Vagina (tissue), 2 donors: ENCODE measurements at places on chromosomes 3 and 15. TPM values are rescaled to one million over a fixed set of nuclear protein-coding genes. Genes with fewer than 3 reads are reported as not detected.

GRCh38 chr3:176927706-176928581 lies 269.3 kb downstream of the TBL1XR1 start:
- DNase-seq = no peak

GRCh38 chr15:49306551-49306950 lies 116.5 kb upstream of the FGF7 start:
- DNase-seq = no peak

DNA sequence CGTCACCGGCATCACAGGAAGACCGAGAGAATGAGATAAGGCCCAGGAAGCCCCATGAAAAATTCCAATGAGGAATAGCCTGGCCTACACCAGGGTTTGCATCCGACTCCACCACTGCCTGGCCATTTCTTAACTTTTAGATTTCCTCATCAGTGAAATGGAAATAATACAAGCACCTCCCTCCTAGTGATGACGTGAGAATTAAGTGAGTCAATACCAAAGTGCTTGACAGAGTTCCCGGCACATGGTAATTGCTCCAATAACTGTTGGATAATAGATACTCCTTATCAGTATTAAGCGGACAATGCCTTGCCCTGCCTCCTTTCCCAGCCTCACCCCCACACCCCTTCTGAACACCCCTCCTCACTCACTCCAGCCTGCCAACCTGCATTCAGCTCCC lies 105.4 kb downstream of the TLE3 start:
- DNase-seq = no peak

GRCh38 chr15:65785151-65785550 lies 6.9 kb downstream of the DENND4A start:
- no peak for DNase-seq

DNA sequence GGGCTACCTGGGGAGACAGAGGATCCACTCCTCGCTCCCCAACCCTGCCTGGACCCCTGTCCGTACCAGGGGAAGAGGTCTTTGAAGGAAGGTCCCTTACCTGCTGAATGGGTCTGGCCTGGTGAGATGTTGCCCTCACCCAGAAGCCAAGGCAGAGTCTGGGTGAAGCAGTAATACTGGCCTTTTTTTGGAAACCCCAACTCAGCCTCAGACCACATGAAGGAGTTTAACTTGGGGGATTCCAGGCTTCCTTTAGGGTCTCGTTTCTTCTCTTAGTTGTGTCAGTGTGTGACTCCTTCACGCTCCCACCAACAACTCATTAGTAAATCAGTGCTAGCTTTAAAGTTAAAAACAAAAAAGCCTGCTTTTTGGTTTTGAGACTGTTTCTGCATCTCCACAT lies 45.6 kb downstream of the RTP1 start:
- DNase-seq = no peak

SPTSSB gene
- total RNA-seq = 2.9 TPM

- DNase-seq = peak; percentile 86
Observed at GRCh38 chr15:99409097-99409473, 156.7 kb upstream of the MEF2A start.

GRCh38 chr3:142027735-142028134 lies 121.6 kb downstream of the TFDP2 start:
- no peak for DNase-seq

LRRC15 gene
- total RNA-seq = not detected

NR2E3 gene
- 0.98 TPM for total RNA-seq

DNA sequence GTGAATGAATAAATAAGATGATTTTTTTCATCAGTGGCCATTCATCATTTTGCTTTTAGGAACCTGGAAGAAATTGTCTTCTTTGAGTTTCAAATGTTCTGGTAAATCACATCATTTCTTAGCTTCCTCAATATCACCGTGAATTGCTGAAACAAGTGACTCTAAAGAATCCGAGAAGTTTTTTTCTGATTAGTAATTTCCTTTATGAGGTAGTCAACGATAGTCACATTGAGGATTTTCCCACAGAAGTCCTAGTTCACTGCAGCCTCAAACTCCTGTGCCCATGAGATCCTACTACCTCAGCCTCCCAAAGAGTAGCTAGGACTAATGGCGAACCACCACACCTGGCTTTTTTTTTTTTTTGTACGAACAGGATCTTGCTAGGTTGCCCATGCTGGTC lies 3.6 kb upstream of the TMPRSS7 start:
- DNase-seq = no peak

- no peak for DNase-seq
Observed at GRCh38 chr3:98731720-98732285, 31.3 kb upstream of the ST3GAL6 start.

- peak; percentile 70 for DNase-seq
Observed at GRCh38 chr15:80970658-80971057, 19.0 kb downstream of the MESD start.

- no peak for DNase-seq
Observed at GRCh38 chr3:113185194-113185835, 26.0 kb upstream of the BOC start.

RAD18 gene
- total RNA-seq = 35.4 TPM

LRTM1 gene
- total RNA-seq = not detected

DNA sequence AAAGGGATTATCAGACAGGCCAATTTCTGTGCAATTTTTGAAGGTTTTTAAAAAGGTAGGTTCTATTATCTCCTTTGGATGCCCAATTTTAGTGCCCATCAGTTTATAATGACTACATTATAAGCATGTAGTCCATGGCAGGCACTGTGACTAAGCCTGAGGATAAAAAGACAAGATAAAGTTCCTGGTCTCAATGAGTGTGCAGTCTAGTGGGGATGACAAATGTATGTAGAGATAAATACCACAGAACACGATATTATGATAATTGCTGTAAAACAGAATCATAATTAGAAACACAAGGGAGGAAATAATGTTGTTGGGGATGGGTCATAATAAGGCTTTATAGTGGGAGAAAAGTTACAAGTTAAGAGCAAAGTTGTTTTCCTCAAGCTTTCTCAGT lies 163.1 kb downstream of the ZNF385D start:
- no peak for DNase-seq

- DNase-seq = no peak
Observed at GRCh38 chr3:146117406-146118285, 43.3 kb downstream of the PLOD2 start.

TRANK1 gene
- 17.7 TPM for total RNA-seq

DNA sequence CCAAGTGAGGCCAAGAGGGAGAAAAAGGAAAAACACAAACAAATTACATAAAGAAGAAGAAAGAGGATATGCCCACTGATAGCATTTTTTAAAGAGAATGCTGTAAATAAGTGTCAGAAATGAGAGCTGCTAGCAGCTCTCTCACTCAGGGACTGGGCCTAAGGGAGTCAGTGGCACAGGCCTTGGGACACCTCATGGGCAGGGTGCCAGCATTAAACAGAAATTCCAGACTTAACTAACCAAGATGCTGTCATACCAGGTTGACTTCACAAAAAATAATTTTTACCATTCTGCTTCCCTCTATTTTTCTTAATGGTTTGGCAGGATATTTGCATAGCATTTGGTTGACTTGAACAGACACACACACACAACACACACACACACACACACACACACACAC lies 92.3 kb upstream of the ADAMTSL3 start:
- no peak for DNase-seq

GRCh38 chr3:147427746-147428145 lies 18.6 kb downstream of the ZIC1 start:
- DNase-seq = no peak

- no peak for DNase-seq
Observed at GRCh38 chr3:170529346-170529745, 56.5 kb downstream of the SLC7A14 start.

DNA sequence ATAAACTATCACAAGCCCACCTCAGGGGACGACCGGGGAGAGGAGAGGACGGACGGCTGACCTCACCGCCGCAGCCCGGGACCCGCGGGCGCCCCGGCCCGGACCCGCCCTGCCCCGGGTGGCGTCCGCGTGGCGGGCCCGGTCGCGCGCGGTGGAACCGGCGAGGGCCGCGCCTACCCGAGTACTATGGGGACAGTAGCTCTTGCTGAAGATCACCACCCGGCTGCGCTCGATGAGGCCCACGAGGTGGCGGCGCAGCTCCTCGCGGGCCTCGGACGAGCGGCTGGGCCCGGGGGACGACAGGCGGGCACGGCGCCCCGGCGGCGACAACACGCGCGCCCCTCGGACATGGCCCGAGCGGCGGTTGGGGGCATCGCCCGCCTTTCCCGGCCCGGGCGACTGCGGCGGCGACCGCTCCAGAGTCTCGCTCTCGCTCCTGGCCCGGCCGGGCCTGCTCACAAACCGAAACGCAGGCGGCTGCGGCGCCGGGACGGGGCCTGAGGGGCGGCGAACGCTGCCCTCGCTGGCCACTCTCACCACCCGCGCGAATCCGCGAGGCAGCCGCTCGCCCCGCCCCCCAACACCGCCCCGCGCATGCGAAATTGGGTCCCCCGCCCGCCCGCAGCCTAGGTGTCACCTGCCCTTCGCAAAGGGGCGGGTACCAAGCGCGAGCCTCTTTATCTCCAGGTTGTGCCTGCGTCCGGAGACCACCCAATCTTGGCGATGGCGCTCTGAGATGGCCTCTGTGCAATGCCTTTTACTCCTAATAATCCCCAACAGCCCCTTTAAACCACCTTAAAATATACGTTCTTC lies at the start of gene TXNRD3:
TSS of gene TXNRD3 (minus strand) at position 554 of the 813 bp plus-strand sequence.
- no peak for DNase-seq

ARL14 gene
- not detected for total RNA-seq

GRCh38 chr3:79285380-79285779 lies 482.4 kb downstream of the ROBO1 start:
- no peak for DNase-seq

DNA sequence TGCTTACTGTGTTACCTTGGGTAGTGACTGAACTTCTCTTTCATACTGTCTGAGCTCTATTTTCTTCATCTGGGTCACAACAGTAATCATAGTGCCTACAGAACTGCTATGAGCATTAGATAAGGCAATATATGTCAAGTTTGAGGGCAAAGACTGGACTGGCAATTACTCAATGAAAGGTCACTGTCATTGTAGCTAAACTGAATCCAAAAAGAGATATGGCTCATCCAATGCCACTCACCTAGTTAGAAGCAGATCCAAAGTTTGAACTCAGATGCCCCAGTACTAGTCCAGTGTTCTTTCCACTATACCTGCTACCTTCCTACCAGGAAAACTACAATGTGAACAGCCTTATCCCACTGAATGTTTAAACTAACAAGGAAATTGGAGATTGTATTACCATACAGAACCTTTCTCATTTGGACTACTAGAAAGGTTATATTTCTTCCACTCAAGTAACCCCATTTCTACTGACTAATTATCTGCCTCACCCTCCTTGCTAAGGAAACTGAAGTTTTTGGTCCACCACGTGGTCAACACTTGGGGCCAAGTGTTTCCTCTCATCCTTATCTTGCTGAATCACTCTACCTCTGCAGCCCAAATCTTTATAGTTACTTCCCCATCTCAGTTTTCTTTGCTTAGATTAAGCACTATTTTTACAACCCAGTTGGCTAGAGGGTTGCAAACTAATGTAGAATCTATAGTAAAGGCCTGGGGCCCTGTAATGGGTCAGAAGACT lies 202.3 kb upstream of the LPP start:
- DNase-seq = no peak
